ENCODE measurements at places on chromosomes 6 and 20.

DNA sequence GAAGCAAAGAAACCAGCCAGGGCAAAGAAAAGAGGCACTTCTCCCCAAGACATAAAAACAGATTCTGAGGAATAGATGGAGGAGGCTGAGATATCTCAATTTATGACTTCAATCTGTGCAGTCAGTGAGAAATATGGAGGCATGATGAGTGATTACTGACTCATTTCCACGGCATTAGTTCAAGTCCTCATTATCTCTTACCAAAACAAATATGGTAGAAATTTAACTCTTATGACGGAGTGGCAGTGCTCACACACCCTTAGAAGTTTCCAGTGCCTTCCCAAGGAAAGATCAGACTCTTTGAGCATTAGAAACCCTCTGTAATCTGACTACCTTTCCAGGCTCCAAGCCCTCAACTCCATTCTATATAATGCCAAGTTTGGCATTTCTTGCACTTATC is 364.1 kb downstream of the ARHGAP18 start:
- DNase-seq: no peak

- no peak for DNase-seq
Observed at GRCh38 chr6:15730442-15730841, 67.6 kb upstream of the DTNBP1 start.

DNA sequence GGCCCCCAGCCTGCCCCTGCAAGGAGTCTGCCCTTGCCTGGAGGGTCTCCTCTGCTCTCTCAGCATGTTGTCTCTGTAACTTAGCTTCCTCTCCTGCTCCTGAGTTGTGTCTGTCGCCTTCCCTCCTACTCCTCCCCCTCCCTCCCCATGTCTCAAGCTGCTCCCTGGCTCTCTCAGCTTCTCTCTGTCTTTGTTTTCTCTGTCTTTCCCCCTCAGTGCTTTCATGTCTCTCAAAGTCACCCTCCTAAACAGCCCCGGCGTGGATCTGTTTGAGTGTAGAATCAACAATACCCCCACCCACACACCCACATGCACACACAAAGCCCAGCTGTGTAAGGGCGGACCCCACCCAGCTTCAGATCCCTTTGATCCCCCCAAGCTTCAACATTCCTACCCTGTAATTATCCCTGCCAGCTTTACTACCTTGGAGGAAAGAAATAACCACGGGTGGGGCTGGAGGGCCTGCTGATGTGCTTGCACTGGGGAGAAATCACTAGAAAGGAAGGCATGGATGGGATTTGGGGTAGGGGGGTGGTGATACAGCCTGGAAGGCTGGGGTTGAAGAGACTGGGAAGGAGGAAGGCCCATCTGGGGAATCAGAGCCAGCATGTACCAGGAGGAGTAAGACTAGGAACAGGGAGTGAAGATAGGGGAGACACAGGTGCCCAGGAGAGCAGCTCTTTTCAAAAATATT is 1.0 kb upstream of the LY6G6D start:
- peak; percentile 6 for DNase-seq

DNA sequence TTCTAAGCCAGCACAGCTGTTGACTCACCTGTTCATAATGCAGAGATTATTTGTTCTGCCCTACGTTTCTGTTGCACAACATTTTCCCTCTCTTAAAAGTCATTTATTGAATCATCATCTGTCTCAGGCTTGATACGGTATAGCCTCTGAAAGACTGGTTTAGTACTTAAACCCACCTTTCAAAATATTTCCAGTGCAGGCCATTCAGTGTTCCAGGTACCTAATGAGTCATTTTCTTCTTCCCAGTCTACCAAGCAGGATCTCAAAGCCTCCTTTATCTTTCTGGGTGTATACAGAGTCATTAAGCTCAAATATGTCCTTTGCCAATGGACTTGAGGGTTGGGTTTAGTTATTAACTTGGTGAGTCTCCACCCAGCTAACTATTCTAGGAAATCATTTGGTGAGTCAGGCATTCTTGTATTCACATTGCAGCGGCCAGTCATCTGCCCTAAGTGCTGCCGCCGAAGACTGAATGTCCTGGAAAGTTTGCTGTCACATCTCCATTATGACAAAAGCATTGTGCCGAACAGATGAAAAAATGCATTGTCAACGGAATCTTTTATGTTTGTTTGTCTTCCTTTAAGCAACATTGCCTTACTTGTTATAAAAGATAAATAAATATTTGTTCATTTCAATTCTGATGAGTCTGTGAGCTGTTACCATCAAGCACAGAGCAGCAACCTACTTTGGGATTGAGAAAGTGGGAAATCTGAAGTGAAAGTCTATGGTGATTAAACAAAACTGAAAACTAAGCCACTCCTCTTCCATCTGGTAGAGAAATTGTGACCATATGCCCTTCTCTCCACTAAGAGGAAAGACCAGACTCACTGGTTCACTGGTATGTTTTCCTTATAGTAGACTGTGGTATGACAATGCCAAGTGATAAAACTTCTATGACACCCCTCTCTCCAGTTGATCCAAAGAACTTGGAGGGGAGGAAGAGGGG is 14.3 kb upstream of the FAM135A start:
- DNase-seq: peak; percentile 50

GRCh38 chr20:57718490-57719009 is 8.7 kb upstream of the PMEPA1 start:
- DNase-seq: peak; percentile 10

GRCh38 chr6:162345051-162345511 is 382.5 kb downstream of the PRKN start:
- DNase-seq: no peak

DNA sequence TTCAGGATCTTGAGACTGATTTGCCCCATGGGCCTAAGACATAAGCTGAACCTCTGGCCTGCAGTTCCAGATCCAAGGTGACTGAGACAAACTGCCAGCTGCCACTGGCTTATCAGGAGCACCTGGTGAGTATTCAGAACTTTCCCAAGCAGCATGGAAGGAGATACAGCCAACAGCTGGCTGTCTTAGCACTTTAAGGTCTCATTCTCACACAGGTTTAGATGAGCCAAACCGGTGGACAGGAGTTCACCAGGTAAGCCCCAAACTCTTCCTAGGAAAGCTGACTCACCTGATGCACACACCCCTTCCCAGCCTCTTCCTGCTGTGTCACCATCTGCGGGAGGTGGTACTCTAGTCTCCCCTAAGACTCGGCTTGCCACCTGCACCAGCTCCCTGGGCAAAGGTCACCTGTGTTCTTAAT is at the start of gene BANF2:
Gene BANF2, plus strand, starts transcription at position 36 of the 421 bp plus-strand sequence. CDS start 25,060 bp downstream, outside the sequence.
- DNase-seq: no peak

DNA sequence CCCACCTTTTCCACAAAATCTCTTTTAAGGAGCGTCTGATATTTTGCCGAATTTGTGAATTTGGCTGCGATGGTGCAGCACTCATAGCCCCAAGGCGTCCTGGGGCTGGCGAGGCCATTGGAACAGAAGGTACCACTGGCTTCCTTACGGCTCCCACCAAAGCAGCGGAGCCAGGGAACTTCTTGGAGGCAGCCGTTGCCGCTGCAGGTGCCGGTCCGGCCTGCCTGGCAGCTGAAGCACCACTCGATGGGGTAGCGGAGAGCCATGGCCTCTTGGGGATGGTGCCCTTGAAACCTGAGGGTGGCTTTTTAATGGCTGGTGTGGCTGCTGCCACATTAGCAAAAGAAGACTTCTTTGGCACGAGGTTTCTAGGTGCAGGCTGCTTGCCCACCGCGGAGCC is 29.8 kb downstream of the DIDO1 start:
- no peak for DNase-seq

GRCh38 chr6:71707059-71707458 is 179.3 kb upstream of the RIMS1 start:
- no peak for DNase-seq

DNA sequence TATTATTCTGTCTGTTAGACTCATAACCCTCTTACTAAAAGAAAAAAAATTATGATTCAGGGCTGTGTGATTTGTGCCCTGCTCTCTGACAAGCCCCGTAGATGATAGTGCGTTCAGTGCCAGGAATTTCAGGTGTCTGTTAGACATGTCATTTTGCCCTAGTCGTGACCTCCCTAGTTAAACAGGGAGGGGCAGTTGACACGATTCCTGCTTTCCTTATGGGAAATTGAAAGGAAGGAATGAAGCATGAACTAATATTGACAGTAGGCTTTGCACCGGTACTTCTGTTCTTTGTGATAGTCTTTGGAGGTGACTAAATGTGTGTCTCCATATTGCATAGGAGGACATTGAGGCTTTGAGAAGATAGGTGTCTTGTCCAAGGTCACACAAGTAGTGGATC is 26.3 kb downstream of the RPRD1B start:
- no peak for DNase-seq

- DNase-seq: no peak
Observed at GRCh38 chr6:111890988-111891387, 17.7 kb upstream of the FYN start.

DNA sequence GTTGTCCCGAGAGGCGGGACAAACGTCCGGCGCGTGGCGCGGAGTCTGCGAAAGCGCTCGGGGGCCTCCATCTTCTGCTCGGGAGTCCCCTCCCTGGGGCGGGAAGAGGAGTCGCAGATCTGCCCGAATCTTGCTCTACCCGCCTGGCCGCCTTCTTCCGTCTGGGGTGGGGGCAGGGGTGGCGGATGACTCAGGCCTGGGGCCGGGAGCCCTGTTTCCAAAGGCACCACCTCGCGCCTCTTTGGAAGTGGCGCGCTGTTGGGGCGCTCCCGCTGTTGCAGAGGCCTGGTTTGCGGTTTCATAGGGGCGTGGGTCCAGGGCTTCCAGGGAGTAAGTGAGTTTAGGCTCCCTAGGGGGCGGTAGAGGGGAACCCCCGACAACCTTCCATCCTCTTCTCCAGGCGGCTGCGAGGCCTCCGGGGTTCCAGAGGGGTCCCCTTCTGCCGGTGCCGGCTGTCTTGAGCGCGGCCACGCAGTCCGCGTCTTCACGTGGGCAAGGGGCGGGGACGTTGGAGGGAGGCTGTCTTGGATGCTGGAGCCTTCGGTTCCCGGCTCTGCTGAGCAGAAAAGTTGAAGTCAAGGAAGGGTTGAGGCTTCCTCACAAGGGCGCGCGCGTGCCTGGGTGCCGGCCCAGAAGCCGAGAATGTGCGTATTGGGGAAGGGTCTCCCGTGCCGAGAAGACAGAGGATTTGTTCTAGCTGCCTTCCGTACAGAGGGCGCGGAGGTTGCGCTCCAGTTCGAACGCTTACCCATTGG is 2.6 kb upstream of the TFAP2C start:
- DNase-seq: no peak

GRCh38 chr6:11083491-11083890 is 10.1 kb upstream of the SMIM13 start:
- no peak for DNase-seq

GRCh38 chr6:139588734-139589593 is 214.5 kb upstream of the CITED2 start:
- peak; percentile 5 for DNase-seq

DNA sequence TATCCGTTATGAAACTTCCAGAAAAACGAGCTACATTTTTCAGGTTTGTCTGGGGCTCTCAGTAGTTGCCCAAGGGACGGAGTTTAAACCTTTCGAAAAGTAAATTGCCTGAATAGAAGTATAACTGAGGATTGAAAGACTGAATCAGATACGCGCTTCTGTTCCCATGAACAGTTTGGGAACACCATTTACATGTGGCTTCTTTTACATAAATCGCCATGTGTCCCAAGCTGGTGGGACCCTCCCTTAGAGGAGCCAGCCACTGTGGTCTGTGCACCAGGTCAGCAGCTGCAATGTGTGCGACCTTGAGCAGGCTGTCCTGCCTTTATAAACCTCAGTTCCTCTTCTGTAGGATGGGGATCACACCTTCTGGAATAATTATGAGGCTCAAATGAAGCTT is 11.0 kb downstream of the ENTPD6 start:
- no peak for DNase-seq

DNA sequence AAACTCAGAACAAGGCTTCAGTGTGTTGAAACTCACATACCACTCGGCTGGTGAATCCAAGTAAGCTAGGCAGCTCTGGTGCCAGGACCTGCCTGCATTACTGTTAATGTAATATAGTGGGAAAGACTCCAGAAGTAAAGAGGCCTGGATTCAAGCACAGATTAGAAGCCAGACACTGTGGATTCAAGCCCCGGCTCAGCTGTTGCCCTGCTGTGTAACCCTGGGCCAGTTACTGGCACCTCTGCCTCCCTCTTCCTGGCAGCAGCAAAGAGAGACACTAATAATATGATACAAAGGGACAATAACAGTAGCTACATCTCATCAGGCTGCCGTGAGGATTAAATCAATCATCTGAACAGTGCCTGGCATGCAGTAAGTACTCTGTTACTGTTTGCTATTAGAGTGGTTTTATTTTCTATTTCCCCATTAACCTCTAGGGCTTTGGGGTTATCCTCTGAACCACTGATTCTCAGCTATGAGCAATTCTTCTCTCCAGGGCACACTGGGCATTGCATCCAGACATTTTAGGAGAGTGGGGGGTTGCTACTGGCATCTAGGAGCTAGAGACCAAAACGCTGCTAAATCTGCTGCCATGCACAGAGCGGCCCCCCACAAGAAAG is 92.9 kb downstream of the ZMYND8 start:
- no peak for DNase-seq

- DNase-seq: no peak
Observed at GRCh38 chr6:161199850-161200249, 74.0 kb downstream of the AGPAT4 start.

DNA sequence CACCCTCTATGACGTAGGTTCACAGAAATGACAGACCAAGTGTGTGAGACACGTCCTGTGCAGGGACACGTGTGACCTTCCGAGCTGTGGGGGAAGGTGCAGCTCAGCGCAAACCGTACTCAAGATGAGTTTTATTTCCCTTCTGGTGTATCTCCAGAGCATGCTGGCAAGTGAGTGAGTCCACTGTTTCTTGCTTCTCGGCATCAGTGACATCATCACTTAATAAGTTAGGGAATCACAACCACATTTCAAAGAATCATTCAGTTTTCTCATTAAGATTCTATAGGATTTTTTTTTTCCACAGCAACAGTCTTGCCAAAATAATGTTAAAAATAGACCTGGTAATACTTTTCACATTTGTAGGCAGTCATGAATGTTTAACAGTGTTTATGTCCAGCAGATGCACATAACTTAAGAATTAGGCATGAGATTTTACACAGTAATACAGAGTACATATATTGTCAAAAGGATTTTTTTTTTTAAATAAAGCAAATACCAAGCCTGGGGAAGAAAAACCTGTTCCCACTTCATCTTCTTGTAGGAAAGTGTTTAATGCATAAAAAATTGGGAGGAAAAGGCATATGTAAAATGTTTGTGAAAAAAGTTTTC is 417.8 kb downstream of the CDC5L start:
- no peak for DNase-seq

- peak; percentile 86 for DNase-seq
Observed at GRCh38 chr6:82597201-82597600, 233.6 kb downstream of the TPBG start.

GRCh38 chr20:46145713-46146112 is 27.6 kb downstream of the CD40 start:
- DNase-seq: no peak

- no peak for DNase-seq
Observed at GRCh38 chr6:36160147-36160760, 29.9 kb downstream of the MAPK13 start.

DNA sequence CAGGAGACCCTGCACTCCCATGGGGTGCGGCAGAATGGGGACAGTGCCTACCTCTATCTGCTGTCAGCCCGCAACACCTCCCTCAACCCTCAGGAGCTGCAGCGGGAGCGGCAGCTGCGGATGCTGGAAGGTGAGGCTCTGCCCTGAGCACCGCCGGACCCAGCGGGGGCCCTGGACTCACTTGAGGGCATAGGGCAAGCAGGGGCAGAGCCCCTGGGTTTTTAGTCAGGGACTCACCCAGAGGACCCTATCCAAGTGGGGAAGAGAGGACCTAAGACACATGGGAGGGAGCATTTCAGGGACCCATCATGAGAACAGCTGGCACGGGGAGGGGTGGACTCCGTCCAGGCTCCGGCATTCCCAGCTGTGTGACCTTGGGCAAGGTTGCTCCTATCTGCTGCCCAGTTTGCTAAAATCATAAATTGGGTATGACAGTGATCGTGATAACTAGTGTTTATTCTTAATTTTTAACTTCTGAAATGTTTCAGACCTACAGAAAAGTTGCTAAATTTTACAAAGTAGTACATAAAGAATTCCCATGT is 9.8 kb downstream of the RBCK1 start:
- no peak for DNase-seq

Data from NCI-H345 (cell line).